ENCODE measurements at places on chromosomes 5 and 9.

- DNase-seq, result no peak
These were observed 7.9 kb upstream of the ERMP1 start for GRCh38 chr9:5840788-5841187.

DNA sequence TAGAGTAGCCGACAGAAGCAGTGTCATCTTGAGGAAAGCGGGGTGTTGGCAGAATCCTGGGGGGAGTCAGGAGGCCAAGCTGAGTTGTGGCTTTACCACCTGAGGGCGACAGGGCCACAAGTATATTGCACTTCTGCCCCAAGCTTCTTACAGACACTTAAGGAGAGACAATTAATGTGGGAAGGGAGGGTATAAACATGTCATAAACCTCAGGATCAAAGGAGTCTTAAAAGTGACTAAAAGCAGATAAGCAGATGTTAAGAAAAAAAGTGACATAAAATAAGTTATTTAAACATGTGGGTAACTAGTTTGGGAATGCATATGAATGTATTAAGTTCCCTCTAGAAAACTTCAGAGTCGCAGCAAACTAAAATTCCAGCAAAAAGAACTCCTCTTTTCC lies 63.9 kb downstream of the ERAP1 start:
- no peak for DNase-seq

GRCh38 chr9:6219040-6219439 lies 3.4 kb downstream of the IL33 start:
- no peak for DNase-seq

DNA sequence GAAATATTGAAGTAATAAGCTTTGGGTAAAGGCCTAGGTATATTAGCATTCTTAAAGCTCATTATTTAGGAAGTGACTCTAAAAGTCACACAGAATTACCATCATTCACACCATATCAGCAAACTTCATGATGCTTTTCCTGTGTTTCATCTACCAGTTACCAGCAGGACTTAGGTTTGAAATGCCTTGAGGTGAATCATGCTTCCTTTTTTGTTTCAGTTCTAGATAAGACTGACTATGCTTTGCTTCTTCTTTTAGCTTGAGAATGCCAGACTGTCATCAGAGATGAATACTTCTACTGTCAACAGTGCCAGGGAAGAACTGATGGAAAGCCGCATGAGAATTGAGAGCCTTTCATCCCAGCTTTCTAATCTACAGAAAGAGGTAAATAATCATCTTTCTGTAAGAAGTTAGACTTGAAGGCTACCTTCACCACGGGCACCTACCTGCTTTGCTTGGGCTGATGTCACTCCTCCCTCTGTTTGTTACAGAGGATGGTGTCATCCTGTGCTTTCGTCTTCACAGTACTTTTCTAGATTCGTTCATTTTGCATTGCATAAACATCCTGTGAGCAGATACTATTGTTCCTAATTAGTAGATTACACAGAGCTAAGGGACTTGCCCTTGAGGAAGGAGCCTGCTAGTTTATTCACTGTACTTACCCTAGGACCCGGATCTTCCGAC lies 34.7 kb downstream of the LMNB1 start:
- DNase-seq, result no peak

DNA sequence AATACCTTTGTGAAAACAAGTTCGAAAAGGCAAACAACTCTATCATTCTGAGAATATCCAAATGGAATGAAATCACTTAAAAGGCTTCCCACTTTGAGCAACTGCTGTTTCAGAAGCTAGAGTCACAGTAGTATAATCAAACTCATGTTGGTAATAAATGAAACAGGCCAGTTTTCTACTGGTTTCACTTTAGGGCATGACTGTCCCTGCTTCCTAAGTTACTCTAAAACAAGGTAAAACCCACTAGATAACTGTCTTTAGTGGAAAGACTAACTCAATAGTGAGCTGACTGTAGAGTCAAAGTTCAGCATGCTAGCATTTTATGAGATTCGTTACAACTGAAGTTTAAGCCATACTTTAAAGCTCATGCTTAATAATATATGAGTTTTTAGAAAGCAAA lies 6.0 kb downstream of the CDC26 start:
- no peak for DNase-seq

GRCh38 chr5:113487781-113488644 lies at the start of gene MCC:
Gene MCC (minus strand): TSS chr5:113488453.
- peak; percentile 59 for DNase-seq

GRCh38 chr9:2610985-2611384 lies 10.6 kb upstream of the VLDLR start:
- no peak for DNase-seq

GRCh38 chr9:99024959-99025358 lies 80.0 kb upstream of the TGFBR1 start:
- DNase-seq, result no peak

DNA sequence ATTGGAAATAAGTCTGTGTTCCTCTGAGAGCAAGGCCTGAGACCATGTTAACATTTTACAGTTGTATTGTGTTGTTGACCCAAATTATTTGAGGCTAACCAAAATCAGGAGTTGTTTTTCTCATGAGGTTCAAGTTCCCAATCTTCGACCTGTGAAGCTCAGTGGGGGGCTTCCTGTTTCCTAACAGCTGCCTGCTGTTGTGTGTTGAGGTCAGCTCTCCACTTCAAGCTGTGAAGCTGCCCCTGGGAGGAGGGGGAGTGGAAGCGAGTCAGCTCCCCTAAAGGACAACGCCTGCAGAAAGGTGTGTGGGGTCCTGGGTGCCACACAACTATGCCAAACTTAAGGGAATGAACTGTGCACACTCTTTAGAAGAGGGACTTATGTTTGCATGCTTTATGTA lies 295.5 kb downstream of the IRX1 start:
- DNase-seq, result no peak

Measured in left renal cortex interstitium (tissue), 4 donors.